ENCODE measurements at places on chromosomes 2 and 18.

- no peak for DNase-seq
Measured at GRCh38 chr2:43980902-43981301, 14.9 kb downstream of the LRPPRC start.

GRCh38 chr18:79321625-79322405 lies 73.9 kb upstream of the NFATC1 start:
- DNase-seq = peak; percentile 59

- DNase-seq = peak; percentile 68
Measured at GRCh38 chr18:9825571-9826073, 60.2 kb upstream of the TXNDC2 start.

GRCh38 chr2:109701362-109701761 lies 87.2 kb downstream of the SOWAHC start:
- no peak for DNase-seq

- no peak for DNase-seq
Measured at GRCh38 chr2:39805936-39806608, 27.0 kb upstream of the THUMPD2 start.

Measured in AG08396 (cell line).